Nucleus accumbens (tissue), 56 donors: ENCODE measurements at places on chromosomes 3 and 15.

- DNase-seq = no peak
These were observed 14.3 kb downstream of the ABCC5 start for GRCh38 chr3:184003187-184003967.

- DNase-seq = no peak
These were observed 28.9 kb upstream of the CD200R1L start for GRCh38 chr3:112875561-112875960.

GRCh38 chr15:51077221-51078153 is 17.2 kb downstream of the TNFAIP8L3 start:
- peak; percentile 33 for DNase-seq

GRCh38 chr15:90142216-90143165 is 40.2 kb upstream of the IDH2 start:
- DNase-seq = no peak

DNA sequence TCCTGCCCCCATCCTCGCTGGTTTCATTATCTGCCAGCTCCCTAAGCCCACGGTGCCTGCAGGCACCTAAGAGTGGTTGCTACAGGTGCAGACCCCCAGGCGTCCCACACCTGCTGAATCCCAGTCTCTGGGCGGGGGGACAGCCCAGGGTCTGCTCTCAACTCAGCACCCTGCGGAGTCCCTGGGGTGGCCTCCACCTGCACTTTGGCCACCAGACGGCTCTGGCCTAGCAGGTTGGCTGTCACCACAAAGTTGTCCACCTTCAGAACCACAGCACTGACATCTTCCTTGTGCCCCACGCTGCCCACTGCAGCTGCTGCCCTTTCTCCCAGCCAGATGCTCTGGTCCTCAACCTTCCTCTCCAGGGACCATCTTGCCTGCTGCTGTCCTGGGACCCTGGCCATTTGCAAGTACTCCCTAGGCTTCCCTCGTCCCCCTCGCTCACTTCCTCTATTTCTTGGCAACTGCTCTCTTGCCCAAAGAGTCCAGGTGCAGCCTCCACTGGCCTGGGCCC is 34.9 kb upstream of the SNRPA1 start:
- DNase-seq = no peak

DNA sequence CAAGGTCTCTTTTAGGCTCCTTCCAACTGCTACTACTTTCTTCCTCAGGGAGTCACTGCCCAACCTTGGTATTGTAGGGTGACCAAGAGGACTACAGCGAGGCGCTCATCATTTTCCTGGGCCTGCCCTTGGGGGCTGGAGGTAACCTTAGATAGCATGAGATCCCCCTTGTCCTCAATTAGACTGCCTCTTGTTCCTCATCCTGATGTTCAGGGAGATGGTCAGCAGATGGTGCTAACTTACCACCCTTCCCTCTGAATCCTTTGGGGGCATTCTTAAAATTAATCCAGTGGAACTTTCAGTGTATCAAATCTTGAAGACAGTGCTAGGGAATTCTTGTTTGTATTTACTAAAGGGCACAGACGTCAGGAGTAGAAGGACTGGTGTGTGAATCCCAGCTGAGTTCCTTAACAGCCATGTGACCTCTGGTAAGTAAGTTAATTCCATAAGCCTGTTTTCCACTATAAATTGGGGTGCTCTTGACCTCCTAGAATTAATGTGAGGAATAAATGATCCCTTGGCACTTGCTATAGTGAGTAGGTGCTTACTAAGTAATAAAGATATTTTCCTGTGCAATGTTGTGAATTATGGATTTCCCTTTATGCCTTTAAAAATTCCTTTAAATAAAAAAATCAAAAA is 4.1 kb upstream of the CLPX start:
- DNase-seq = peak; percentile 22

GRCh38 chr3:116007000-116007399 is 383.7 kb downstream of the GAP43 start:
- DNase-seq = no peak

- no peak for DNase-seq
These were observed 55.0 kb upstream of the TOPAZ1 start for GRCh38 chr3:44186712-44187111.

- no peak for DNase-seq
These were observed 28.6 kb upstream of the CLSTN2 start for GRCh38 chr3:139906418-139906817.

GRCh38 chr3:15794303-15794771 is 3.4 kb downstream of the ANKRD28 start:
- no peak for DNase-seq

- no peak for DNase-seq
These were observed 56.1 kb downstream of the TAFA4 start for GRCh38 chr3:68876112-68876713.

GRCh38 chr3:156655819-156656550 is 18.4 kb upstream of the TIPARP start:
- no peak for DNase-seq

DNA sequence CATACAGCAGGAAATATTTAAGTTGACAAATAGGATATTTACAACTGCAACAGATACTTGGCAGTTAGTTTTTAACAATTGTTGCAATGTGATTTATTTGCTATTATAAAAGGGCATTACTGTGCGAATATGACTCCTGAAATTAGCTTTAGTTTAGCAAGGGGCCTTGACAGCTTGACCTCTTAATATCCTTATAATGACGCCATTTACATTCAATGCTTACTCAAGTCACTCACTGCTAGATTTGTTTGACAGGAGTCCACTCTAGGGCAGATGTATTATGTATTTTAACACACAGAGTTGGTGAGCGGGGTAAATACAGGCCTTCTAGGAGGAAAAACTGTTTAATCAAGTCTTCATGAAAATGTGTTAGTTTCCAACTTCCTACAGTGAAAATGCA is 58.1 kb upstream of the C15orf61 start:
- no peak for DNase-seq

GRCh38 chr15:40282869-40283614 is at the start of gene ANKRD63:
Gene ANKRD63 (minus strand): TSS chr15:40283064. CDS start chr15:40282586, 478 bp downstream.
- DNase-seq = no peak

- DNase-seq = no peak
These were observed 10.9 kb downstream of the MESP1 start for GRCh38 chr15:89740137-89740536.

DNA sequence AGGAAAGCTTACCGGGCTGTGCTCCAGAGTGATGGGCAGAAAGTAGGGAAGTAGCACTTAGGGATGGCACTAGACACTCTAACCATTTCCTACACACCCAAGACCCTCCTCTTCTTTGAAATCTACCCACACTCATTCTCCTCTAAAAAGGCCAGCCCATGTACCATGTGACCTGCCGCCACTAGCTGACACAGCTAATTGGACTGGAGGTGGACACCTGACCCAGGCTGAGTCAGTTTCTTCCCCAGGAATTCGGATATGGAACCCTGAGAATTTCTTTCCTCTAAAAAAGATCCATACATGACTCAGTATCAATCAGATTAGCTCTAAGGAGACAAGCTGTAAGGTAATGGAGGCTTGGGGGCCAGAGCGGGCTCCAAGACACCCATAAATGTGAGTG is 60.1 kb downstream of the DCLK3 start:
- no peak for DNase-seq

- no peak for DNase-seq
These were observed 173.4 kb upstream of the THRB start for GRCh38 chr3:24668039-24668438.

DNA sequence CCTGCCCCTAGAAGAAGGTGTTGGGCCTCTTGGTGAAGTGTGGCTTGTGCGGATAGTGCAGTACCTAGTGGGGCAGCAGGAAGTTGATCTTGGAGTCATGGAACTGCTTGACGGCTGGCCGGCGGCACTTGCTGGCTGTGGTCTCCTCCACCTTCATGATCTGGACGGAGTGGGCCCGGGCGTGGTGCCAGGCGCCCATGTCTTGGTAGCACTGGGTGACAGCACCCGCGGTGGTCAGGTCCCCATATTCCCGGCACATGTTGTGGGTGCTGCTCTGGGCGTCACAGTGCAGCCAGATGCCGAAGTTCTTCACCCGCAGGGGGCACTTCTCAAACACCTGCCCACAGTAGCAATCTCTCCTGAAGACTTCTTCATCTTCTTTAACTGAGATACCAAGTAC is 30.7 kb downstream of the EXOG start:
- no peak for DNase-seq

DNA sequence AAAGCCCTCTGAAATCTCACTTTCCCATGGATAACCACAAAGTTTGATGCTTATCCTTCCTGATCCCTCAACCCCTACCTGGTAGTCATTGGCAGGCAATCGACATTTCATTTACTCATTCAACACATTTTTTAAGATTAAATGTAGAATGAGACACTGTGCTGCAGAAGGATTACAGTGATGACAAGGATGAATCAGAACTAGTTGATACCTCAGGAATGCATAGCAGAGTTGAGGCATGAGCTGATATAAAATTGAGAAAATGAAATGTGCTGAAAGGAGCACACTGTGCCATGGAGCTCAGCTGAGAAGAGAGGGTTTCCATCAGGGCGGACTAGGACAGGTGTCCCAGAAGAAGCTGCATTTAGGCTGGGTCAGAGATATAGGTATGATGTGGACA is 48.9 kb upstream of the ACTL6A start:
- no peak for DNase-seq

DNA sequence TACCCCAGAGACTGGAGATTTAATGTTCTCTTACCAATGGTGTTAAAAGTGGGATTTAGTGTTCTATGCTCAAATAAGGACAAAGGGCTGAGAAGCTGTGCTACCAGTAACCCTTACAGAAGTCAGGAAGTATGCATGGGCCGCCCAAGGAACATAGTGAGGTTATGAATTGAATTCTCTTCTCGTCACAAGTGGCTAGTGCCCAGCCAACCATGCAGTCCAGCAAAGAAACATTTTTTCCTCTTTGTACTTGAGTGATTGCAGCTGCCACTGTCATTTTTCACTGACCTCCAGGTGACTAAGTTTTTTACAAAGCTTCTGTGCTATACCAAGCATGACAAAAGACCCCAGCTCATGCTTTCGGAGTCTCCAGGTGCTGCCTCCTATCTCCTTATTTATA is 110.6 kb upstream of the DCBLD2 start:
- no peak for DNase-seq

DNA sequence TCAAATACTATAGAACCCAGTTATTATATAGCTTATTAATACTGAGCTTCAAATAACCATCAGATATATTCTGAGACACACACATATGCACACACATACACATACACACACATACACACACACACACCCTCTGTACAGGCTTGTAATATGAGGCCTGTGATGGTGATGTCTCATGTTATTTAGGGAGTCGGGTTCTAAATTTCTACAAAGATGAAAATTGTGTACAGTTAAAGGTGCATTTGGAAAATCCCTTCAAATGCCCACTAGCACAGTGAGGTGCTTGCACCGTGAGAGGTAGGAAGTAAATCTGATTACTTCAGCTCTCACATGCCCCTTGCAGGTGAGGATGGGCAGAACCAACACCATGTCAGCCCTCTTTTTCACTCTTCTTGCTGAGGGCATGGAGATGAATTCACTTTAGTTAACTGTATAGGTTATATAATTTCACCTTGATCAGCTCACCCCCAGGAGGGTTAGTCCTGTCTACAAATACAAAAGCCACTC is 294.5 kb upstream of the PROK2 start:
- no peak for DNase-seq

GRCh38 chr3:105040026-105040622 is 326.6 kb upstream of the ALCAM start:
- no peak for DNase-seq

DNA sequence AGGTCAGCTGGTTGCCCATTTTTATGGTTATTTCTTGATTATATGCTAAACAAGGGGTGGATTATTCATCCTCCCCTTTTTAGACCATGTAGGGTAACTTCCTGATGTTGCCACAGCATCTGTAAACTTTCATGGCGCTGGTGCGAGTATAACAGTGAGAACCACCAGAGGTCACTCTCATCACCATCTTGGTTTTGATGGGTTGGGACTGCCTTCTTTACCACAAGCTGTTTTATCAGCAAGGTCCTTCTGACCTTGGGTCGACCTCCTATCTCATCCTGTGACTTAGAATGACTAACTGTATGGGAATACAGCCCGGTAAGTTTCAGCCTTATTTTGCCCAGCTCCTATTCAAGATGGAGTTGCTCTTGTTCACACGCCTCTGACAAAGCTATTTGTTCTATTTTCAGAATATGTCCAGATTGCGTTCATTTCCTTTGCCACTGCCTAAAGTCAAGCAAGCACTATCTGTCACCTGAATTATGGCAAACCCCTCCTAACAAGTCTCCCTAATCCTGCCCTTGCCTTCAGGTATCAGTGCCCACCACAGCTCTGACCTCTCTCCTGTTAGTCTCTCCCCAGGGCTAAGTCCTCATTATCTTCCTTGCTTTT is 308.5 kb downstream of the ROBO2 start:
- DNase-seq = no peak

- DNase-seq = no peak
These were observed 1.3 kb downstream of the ARHGEF26 start for GRCh38 chr3:154122552-154122911.

DNA sequence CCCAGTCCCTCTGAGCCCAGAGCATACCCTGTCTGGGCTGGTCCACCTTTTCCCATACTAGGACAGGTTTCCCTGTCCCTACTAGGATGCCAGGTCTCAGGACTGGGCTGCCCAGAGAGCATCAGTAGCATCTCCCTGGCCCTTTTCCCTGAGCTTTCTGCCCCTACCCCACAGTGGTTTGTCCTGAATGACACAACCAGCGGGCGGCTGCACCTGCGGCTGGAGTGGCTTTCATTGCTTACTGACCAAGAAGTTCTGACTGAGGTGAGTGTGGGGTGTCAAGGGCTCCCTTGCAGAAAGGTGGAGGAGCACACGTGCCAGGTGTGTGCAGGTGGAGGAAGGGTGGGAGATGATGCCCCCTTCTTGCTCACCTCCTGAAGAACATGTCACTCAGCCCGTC is 33.5 kb downstream of the ESYT3 start:
- DNase-seq = no peak

GRCh38 chr3:191076903-191077552 is 122.0 kb upstream of the OSTN start:
- DNase-seq = no peak

- no peak for DNase-seq
These were observed 622.7 kb upstream of the GBE1 start for GRCh38 chr3:82384181-82384580.

- peak; percentile 33 for DNase-seq
These were observed 9.2 kb upstream of the ATP8B4 start for GRCh38 chr15:50128266-50128665.
